ENCODE measurements at places on chromosomes 5 and 9.

DNA sequence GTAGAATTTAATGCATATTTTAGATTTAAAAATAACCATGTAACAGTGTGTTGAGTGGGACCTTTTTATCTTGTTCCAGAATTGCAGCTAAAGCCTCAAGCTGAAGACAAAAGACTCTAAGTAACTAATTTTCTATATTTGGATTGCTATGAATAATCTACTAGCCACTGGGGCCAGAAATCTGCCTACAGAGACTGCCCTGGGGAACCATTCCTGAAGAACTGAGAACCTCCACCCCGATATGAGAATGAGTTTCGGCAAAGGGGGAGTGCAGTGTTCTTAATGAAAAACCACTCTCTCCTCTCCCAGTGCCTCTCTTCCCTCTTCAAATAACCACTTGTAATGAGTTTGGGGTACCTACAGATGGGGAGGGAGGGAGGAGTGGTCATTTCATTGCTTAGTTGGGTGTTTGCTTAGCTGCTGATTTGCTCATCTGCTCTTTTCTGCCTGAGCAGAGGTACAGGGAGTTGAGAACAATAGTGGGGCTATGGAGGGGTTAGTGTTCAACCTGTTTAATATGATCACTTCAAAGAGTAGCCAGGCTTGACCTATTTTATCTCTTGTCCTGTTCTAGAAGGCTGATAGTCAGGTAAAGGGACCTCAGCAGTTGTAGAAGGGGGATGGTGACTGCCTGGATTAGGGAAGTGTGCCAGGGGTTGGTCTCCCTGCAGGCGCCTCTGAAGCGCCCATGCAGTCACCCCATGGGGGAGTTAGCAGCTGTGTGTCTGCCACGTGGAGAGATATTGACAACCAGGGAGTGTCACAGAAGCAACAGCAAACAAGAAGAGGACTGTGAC, 47.7 kb downstream of the ATG10 start:
- no peak for DNase-seq

GRCh38 chr5:15500325-15501001, 483 bp downstream of the FBXL7 start:
- no peak for DNase-seq

- no peak for DNase-seq
Observed at GRCh38 chr5:112794410-112794809, 56.7 kb downstream of the APC start.

GRCh38 chr5:157596487-157596886, 20.9 kb upstream of the ADAM19 start:
- no peak for DNase-seq

- DNase-seq = no peak
Observed at GRCh38 chr5:69245031-69245430, 10.3 kb downstream of the CDK7 start.

GRCh38 chr5:138180183-138180782, 1.4 kb downstream of the KIF20A start:
- DNase-seq = peak; percentile 17

GRCh38 chr5:2017540-2018389, 135.0 kb upstream of the IRX4 start:
- DNase-seq = no peak
